Stomach (tissue), 19 donors: ENCODE measurements at places on chromosomes 5 and 9. TPM values are rescaled to one million over a fixed set of nuclear protein-coding genes. Genes with fewer than 3 reads are reported as not detected.

ADAMTS12 gene
- polyA plus RNA-seq = 1.2 TPM

OBP2B gene
- polyA plus RNA-seq = not detected

TPM2 gene
- 672 TPM for polyA plus RNA-seq

DNA sequence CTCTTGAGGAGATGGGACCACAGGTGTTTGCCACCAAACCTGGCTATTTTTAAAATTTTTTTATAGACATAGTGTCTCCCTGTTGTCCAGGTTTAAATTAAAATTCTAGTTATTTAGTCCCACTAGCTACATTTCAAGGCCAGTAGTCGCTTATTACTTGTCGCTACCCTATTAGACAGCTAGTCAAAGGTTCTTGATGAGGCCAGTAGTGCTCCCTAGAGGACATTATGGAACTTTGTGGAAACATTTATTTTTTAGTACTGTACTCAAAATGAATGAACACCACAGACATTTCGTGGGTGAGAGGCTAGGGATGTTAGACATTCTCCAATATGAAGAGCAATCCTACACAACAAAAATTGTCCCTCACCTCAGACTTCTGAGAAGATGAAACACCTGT, 14.4 kb upstream of the GRXCR2 start:
- DNase-seq = peak; percentile 18

DNA sequence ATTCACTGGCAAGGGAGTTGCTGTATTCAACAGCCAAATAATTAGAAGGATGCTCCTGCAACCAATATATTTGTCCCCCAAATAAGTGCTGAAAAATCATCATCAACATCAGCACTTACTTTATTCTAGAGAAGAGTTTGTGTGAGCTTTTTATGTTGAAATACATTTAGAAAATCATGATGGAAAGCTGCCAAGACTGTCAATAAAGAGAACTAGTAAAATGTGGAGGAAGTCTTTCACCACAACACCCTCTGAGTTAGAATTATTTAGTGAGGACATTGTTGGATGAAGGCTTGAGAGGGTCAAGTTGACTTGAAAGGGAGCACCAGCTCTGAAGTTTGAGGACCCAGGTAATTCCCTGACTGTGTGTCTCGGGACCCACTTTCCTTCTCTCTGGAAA, 100.2 kb upstream of the TBCA start:
- DNase-seq = no peak

DNA sequence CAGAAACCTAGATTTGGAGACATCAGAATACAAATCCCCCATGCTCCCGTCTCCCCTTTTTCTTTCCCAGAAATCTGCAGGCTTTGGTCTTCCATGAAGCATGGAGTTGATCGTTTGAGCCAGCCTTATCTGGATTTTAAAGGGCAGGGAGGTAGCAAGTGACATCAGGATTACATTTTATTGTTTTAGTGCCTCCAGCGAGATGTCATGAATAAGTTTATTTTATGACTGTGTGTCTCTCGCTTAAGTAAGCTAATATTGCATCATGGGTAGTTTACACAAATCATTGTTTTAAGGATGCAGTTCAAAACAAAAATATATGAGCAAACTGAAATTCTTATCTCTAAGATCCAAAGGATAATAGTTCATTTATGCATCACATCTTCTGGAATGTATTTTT, 50.7 kb upstream of the TNFSF8 start:
- no peak for DNase-seq
